ENCODE measurements at places on chromosomes 4 and X.

DNA sequence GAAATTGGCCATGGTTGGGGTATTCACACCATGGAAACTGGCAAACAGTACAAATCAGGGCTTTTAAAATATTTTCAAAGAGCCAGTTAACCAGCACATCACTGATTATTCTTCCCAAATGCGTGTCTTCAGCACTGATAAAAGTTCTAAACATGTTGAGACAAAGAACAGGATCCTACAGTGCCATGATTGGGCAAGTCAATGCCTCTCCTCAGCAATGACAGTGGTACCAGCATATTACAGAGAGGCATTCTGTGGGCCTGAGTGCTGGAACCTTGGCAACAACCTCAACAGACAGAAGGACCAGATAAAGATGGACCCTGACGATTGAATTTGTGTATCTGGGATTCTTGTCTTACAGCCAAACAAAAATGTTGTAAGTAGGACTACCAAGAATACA is 108.9 kb downstream of the EFHC2 start:
- no peaks in the 10 kb centered on the region for H3K36me3 ChIP-seq
- no peaks in the 10 kb centered on the region for H3K4me1 ChIP-seq
- no peak overlapping the region for H3K27ac ChIP-seq

DNA sequence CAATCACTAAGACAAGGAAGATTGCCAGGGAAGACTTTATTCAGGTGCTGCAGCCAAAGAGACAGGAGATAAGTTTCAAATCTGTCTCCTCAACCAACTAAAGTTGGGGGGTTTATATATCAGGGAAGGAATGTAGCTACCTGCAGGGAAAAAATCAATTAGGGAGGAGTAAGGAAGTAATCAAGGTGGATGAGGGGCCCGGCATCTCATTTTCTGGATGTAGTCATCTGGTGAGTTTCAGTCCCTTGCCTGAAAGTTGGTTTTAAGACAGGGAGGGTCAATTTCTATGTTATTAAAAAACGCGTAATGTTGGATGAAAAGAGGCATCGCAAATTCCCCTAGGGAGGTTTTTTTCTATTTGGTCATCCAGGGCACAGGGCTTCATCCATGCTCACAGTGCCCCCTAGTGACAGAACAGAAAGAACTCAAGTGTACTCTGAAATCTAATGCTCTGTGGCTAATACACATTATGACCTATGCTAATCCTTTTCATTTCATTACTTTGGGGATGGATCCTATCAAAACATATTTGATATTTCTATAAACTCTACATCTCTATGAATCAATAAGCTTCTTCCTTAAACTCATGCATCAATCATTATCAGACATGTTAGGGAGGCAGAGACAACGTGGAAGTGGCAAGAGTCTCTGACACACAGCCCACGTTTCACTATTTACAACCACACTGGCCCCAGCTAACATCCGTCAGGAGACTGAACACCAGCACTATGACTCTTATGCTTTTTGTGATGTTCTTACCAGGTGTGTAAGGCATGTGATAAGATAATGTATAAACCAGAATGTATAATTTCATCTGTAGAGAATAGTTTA is 1577.0 kb upstream of the TENM3 start:
- peak overlapping the region; percentile 39 for H3K27ac ChIP-seq
- no peaks in the 10 kb centered on the region for H3K36me3 ChIP-seq
- H3K4me1 ChIP-seq: peaks cover 17% of the 10 kb centered on the region
- H3K4me3 ChIP-seq: peak overlapping the region; percentile 16

GRCh38 chr4:5573965-5574364 is 134.4 kb downstream of the EVC2 start:
- no peak overlapping the region for H3K4me3 ChIP-seq
- H3K27me3 ChIP-seq: no peaks in the 10 kb centered on the region
- no peak overlapping the region for H3K27ac ChIP-seq
- no peak for DNase-seq
- peaks cover 14% of the 10 kb centered on the region for H3K36me3 ChIP-seq

GRCh38 chrX:118315529-118315928 is 30.4 kb upstream of the WDR44 start:
- H3K4me1 ChIP-seq: no peaks in the 10 kb centered on the region
- H3K4me3 ChIP-seq: no peak overlapping the region
- no peak for DNase-seq
- H3K36me3 ChIP-seq: no peaks in the 10 kb centered on the region
- H3K27me3 ChIP-seq: no peaks in the 10 kb centered on the region

DNA sequence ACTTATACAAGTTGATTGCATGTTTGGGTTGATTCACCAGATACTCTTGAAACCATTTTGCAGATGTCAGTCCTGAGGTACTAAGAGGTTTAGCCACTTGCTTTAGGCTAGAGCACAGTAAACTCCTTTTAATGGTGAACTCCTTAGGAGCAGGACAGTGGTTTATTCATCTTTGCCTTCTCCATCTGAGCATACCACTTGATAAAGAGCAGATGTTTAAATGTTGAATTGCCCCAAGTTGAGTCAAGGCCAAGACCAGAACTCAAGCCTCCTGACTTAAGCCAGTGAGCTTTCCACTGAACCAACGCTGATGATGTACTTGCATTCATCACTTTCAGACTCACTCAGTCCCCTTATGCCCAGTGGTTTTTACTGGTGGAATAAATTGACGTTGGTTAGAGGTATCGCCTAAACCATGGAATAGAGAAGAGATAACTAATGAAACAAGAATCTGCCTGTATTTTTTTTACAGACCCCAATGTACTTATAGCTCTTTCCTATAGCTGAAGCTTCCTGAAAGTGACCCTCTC is 7.5 kb downstream of the DAPP1 start:
- H3K4me3 ChIP-seq: no peak overlapping the region
- no peaks in the 10 kb centered on the region for H3K4me1 ChIP-seq
- no peaks in the 10 kb centered on the region for H3K36me3 ChIP-seq
- H3K27me3 ChIP-seq: no peaks in the 10 kb centered on the region

DNA sequence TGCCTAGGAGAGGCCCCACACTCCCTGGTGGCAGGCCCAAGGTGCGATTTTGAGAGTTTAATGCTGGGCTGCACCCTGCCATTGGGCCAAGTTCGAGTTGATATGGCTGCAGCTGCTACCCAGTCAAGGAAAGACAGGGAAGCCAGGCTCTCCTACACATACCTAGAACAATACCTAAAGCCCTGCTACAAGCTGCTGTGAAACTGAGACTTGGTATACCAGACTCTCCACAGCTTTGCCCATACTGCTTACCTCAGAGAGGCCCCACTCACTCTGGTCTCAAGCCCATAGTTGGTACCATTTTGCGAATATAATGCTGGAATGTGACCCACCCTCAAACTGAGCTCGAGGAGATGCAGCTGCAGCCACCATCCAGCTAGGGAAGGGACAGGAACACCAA is 147.7 kb upstream of the MAGEB2 start:
- no peak for DNase-seq
- no peaks in the 10 kb centered on the region for H3K4me1 ChIP-seq
- peaks cover 5% of the 10 kb centered on the region for H3K36me3 ChIP-seq
- no peaks in the 10 kb centered on the region for H3K27me3 ChIP-seq
- no peak overlapping the region for H3K4me3 ChIP-seq

GRCh38 chrX:113400193-113400704 is 559.6 kb upstream of the AMOT start:
- H3K27ac ChIP-seq: peak overlapping the region; percentile 88
- H3K4me1 ChIP-seq: peaks cover 7% of the 10 kb centered on the region
- H3K36me3 ChIP-seq: peaks cover 4% of the 10 kb centered on the region
- H3K27me3 ChIP-seq: no peaks in the 10 kb centered on the region

DNA sequence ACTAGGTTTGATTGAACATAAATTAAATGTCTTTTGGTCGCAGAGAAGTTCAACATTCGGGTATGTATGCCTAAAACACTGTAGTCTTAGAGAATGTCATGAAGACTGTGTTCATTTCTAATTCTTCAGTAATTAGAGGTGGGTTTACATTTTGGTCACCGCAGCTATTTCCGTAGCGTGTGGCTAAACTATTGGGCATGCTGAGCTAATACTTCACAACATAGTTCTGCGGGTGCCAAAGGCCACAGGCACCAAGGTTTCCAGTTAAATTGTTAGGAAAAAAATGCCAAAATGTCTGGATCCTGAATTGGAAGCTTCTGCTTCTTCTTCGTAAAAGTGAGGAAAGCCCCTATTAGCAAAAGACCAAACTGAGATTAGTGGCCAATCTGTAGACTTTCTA is 25.1 kb downstream of the SMIM31 start:
- H3K4me3 ChIP-seq: no peak overlapping the region
- no peak overlapping the region for H3K27ac ChIP-seq
- no peaks in the 10 kb centered on the region for H3K27me3 ChIP-seq
- DNase-seq: no peak

DNA sequence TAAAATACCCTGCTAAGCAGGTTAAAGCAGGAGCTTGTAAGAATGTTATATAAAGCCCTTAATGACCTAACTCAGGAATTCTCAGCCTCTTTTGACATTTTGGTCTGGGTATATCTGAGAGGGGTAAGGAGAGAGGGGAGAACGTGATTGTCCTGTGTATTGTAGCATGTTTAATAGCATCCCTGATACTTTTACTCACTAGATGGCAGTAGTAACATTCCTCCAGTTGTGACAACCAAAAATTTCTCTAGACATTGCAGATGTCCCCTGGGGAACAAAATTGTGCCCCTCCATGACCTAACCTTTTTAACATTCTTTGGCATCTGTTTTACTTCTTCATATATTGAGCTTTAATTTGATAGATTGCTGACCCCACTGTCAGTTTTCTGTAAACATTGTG is 17.9 kb downstream of the SMARCA5 start:
- H3K36me3 ChIP-seq: peaks cover 51% of the 10 kb centered on the region
- no peak overlapping the region for H3K4me3 ChIP-seq
- no peaks in the 10 kb centered on the region for H3K27me3 ChIP-seq
- DNase-seq: no peak
- H3K4me1 ChIP-seq: no peaks in the 10 kb centered on the region
- H3K27ac ChIP-seq: no peak overlapping the region

DNA sequence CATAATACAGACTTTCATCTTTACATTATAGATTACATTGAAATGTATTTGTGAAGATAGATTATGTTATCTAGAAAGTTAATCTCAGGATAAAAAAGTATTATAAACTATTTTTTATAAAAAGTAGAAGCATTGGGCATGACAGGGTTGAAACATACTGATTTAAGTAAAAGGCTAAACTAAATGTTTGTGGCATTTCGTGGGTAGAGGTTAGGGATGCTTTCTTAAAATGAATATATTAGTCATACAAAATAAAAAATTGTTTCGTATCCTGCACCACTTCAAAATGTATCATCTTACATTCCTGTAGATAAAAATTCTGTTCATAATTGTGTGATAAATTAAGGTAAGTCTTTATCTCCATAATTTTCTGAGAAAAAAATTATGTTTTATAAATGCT is 603.6 kb downstream of the SPRY1 start:
- no peaks in the 10 kb centered on the region for H3K4me1 ChIP-seq
- DNase-seq: no peak
- no peak overlapping the region for H3K27ac ChIP-seq

GRCh38 chr4:96189761-96190160 is 349.9 kb downstream of the PDHA2 start:
- DNase-seq: no peak
- H3K4me3 ChIP-seq: no peak overlapping the region
- no peaks in the 10 kb centered on the region for H3K27me3 ChIP-seq
- H3K27ac ChIP-seq: no peak overlapping the region

DNA sequence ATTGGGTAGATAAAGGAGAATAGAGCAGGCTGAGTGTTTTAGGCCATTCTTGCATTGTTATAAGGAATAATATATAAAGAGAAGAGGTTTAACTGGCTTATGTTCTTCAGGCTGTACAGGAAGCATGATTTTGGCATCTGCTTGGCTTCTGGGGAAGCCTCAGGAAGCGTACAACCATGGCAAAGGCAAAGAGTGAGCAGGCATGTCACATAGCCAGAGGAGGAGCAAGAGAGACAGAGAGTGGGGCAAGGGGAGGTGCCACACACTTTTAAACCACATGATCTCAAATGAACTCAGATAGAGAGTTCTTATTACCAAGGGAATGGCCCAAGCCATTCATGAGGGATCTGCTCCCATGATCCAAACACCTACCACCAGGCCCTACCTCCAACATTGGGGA is 4.4 kb upstream of the METTL14 start:
- no peaks in the 10 kb centered on the region for H3K36me3 ChIP-seq
- peaks cover 6% of the 10 kb centered on the region for H3K27me3 ChIP-seq
- no peak overlapping the region for H3K27ac ChIP-seq
- peaks cover 5% of the 10 kb centered on the region for H3K4me1 ChIP-seq

DNA sequence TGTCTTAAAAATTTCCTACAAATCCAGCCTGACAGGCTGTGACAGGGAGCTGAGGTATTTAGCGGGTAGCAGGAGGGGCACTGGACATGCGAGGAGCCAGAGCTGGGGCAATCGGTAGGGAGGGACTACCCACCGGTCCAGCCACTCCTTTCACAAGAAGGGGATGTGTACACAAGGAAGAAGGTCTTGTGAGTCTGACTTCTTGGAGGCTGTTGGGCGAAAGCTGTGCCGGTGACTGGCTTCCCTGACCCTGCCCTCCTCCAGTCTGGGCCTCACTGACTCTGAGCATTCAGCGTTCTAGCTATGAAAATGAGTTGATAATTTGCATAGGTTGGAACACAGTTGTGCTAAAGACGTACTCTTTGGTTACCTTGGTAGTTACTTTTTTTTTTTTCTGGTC is 12.7 kb upstream of the CXCL8 start:
- no peaks in the 10 kb centered on the region for H3K27me3 ChIP-seq
- DNase-seq: no peak
- no peaks in the 10 kb centered on the region for H3K36me3 ChIP-seq
- H3K4me3 ChIP-seq: no peak overlapping the region

Measured in progenitor cell of endocrine pancreas (in vitro differentiated cells).